Frontal cortex (tissue), 4 donors: ENCODE measurements at places on chromosomes 12 and 14. TPM values are rescaled to one million over a fixed set of nuclear protein-coding genes. Genes with fewer than 3 reads are reported as not detected.

The TOGARAM1 gene
- 81.5 TPM for total RNA-seq

The MIP gene
- total RNA-seq, result 0.41 TPM

The IGF1 gene
- total RNA-seq, result 2.9 TPM

The NYNRIN gene
- 9.8 TPM for total RNA-seq

The CLEC4D gene
- under 0.01 TPM for total RNA-seq

The OLR1 gene
- 4.1 TPM for total RNA-seq

The TSPAN31 gene
- total RNA-seq, result 38.3 TPM

The BMAL2 gene
- 42.4 TPM for total RNA-seq

The ACSM4 gene
- total RNA-seq, result not detected

The SLCO1B1 gene
- not detected for total RNA-seq

The AKAP5 gene
- 37.5 TPM for total RNA-seq

The HSPB8 gene
- 0.41 TPM for total RNA-seq

The RPGRIP1 gene
- not detected for total RNA-seq

The AMDHD1 gene
- total RNA-seq, result 0.82 TPM

The NKX2-1 gene
- 0.82 TPM for total RNA-seq
